ENCODE measurements at places on chromosomes 11 and 22.

DNA sequence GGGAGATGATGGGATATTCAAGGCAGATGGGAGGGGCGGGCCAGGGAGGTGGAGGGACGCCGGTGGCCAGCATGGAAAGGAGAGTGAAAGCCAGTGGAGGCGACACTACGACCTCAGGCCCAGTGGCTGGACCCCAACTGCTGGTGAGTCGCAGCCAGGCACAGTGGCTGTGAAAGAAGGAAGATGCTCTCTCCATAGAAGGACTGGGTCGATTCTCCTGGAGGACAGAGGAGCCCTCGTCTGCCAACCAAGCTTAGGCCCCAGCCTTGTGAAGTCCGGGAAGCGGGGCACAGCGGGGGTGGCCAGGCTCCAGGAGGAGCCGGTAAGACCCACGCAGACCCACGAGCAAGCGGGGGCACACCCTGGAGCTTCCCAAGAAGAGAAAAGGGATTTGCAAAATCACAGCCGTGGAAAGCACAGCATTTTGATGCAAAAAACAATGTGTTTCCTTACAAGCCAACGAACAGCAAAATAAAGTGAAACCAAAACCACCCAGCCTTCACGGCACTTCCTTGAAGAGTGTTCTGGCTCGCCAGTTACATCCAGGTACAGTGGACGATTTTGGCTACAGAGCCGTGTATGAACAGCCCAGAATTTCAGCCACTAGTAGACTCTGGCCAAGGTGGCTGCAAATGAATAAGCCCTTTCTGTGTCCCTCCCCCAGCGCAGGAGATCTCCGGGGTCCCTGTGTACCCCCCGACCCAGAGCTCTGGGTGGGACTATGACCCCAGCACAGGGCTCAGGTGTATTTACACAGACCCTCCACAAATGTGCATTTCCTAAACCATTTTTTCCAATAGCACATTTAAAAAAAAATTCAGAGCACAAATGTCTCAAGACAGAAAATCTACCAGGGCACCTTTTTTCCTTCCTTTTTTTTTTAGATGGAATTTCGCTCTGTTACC, 96.9 kb downstream of the TRMU start:
- DNase-seq = no peak

GRCh38 chr22:36565686-36566085, 36.7 kb upstream of the EIF3D start:
- no peak for DNase-seq

GRCh38 chr11:26851291-26851690, 129.4 kb upstream of the SLC5A12 start:
- DNase-seq = no peak

- DNase-seq = no peak
Measured at GRCh38 chr11:33848717-33849390, 43.0 kb downstream of the LMO2 start.

DNA sequence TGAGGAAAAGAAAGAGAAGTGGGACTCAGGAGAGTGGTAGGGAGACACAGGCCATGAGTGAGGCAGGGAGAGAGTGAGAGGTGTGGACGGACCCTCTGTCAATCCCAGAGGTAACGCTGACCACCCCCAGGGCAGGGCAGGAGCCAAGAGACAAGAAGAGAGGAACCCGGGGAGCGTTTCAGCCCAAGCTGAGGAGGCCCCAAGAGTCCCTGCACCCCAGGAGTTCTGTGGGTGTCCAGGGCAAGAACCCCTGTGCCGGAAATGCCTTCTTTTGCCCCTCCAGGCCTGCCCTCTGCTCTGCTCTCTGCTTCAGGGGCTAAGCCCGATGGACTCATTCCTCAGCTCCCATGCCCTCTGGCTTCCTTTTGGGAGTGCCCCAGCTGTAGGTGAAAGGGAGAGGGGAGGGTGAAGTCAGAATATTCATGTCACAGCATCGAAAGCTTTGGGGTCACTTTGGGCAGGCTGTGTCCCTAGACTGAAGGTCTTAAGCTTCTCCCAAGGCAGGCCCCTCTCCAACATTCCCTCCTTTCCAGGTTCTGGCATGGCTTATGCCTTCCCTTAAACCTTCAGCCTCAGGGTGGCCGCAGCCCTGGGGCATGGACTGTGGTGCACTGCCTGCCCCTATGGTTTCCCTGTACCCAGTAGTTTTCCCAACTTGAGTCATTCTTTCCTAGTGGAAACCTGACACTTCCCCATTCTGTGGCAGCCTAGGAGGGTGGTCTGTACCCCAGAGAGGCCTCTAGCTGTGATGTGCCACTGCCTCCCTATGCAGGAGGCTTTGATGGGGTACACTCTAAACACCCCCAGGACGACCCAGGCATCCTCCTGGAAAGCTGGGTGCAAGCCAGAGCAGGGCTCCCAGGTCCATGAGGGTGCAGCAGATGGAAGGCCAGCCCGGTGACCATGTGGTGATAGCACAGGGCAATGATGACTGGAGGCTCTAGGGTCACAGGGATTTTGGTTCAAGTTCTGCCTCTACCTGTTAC, 27.1 kb downstream of the MYEOV start:
- peak; percentile 38 for DNase-seq

DNA sequence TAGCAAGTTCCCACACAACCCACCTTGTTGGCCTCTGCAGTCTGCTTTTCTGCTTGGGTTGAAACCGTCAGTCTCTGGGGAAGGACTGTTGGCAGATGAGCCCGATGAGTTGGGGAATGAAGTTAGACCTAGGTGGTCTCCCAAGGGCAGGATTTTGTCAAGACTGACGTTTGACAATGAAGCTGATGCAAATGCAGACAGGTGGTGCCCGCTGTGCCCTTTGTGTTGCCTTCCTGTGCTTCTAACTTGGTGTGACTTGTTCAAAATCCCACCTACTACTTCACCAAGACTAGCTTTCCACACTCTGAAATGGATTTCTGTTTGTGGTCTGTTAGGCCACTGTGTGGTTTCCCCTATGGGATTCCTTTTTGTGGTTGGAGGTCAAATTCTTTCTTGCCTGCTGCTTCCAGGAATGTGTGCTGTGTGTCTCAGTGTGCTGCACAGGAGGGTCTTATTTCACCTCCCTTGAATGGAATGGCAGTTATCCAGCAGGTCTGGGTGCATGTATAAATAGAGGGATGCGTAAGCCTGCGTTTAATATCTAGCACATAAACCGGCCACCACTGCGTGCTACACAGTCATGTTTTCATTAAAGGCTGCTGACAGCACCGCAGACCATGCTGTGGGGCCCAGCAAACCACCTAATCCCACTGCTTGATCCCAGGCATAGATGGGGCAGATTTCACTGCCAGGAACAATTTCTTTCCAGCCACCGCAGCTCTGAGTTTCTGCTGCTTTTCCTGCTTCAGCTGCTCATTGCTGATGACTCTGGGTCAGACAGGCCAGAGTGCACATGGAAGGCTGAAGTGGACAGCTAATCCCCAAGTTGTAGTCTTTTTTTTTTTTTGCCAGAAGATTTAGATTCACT, 44.8 kb downstream of the ADAMTS8 start:
- no peak for DNase-seq

GRCh38 chr11:41665441-41666360, 206.2 kb upstream of the LRRC4C start:
- no peak for DNase-seq

GRCh38 chr22:43201486-43202219, 14.7 kb upstream of the TTLL12 start:
- no peak for DNase-seq

DNA sequence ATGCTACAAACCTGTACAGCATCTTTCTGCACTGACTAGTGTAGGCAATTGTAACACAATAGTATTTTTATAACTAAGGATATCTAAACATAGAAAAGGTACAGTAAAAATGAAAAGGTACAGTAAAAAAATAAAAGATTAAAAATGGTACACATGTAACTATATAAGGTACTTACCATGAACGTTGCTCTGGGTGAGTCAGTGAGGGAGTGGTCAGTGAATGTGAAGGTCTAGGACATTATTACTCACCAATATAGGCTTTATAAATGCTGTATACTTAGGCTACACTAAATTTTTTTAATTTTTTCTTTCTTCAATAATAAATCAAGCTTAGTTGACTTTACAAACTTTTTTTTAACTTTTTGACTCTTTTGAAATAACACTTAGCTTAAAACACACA, 59.9 kb downstream of the EIF3M start:
- no peak for DNase-seq

GRCh38 chr11:75902631-75903030, 87.6 kb downstream of the UVRAG start:
- no peak for DNase-seq

DNA sequence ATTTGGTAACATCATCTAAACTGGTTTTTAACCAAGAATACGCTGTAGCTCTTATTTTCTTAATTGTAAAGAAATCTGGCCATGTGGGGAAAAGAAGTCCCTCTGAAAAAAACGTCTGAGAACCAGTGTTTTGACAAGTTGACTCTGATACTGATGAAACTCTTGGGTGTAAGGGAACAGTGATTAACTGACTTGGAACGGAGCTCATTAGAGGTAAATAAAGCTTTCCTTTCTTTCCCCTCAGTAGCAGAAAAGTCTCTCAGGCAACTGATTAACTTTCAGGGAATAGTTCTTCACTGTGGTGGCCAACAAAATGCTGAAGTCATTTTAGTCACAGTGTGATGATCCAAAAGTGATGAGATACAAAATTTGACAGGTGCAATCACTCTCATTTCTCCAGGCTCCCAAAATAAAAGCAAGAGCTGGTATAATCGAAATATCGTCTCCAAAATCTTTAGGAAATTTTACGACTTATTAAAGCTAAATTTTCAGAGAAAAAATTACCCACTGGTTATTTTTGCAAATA, 52.3 kb downstream of the SLC36A4 start:
- no peak for DNase-seq

GRCh38 chr11:69018924-69019323, 5.9 kb upstream of the MRGPRF start:
- DNase-seq = no peak

DNA sequence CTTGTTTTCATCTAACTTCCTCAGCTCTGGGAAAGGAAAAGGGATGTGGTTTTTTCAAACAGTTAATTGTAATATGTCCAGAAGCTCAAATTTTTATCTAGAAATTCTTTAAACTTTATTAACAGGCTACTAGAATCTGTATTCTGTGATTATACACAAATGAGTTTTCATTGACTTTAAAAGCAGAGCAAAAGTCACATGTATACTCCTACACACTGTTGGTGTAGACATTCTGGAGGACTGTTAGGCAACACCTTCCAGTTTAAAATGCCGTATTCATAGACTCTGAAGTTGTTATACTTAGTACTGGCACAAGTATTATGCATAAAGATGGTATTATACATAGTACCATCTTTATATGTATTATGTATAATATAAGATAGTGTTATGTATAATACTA, 64.9 kb downstream of the SPECC1L start:
- no peak for DNase-seq

DNA sequence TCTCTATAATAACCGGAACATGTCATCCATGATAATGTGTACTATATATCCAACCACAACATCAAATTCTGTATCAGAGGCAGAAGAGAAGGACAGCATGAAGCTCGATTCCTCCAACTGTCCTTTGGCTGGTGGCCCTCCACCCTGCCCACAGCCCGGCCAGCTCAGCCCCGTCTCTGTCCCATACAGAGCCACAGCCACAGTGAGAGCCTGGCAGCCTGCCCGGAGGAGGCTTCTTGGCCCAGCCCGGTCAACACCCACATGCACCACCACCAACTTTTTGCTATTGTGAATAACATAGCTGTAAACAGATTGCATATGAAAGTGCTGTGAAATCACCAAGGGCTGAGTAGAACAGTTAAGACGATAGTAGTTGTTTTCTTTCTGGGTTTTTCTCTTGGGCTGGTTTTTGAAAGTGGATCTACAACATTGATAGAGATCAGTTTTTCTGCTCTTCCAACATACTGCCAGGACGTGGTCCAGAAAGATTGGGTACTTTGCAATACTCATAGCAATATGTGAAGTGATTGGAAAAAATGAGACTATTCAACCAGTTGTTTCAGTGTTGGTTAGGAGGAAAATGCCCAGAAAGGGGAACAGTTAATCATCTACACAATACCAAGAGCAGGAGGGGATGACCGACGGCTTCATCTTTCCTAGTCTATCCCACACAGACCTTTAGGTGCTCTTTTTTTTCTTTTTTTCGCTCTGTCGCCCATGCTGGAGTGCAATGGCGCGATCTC, 6.9 kb upstream of the TUBA8 start:
- no peak for DNase-seq

GRCh38 chr11:16030664-16031063, 325.7 kb downstream of the SOX6 start:
- DNase-seq = no peak

DNA sequence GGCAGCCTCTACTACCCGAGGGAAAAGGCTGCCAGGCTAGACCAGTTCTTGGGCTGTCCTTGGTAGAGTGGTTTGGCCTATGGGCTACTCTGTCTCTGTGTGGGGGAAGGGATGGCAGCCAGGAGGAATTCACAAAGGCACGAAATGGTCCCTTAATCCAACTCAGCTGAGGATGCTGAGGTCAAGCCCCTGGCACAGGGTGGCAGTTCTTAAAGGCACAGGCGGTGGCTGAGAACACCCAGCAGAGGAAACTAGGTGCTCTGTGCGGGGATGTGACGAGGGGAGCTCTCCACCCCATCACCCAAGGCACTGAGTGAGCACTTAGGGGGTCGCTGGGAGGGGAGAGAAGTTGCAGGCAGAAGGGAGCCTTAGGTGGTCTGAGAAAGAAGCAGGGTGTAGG, at the start of gene MFRP:
Gene MFRP (minus strand): TSS at position 101 of the 400 bp plus-strand sequence. CDS start 192 bp downstream, outside the sequence.
- no peak for DNase-seq

Data from activated effector memory CD4-positive, alpha-beta T cell treated with anti-CD3 and anti-CD28 coated beads, Interleukin-2, amount 50 U/mL, for 16 hours (primary cell).